ENCODE measurements at places on chromosomes 16 and 17.

DNA sequence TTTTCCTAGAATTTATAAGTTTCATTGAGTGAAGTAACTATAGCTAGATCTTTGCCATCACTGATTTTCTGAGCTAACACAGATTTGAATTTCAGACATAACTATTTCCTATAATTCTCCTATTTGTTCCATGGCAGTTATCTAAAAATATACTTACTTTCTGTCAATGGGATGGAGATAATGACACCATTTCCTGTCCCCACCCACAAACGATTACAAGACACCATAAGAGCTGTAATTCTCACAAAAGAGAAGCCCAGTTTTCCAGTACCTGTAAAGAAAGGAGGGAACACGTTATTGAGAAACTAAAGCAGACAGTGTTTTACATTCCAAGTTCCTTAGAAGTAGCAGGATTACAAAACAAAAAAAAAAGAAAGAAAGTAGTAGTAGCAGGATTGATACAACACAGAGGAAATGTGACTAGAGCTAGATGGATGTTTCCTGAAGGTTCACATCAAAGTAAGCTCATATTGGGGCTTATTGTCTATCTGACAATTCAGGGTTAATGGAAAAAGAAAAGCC is 110.9 kb upstream of the TOB1 start:
- peak; percentile 52 for DNase-seq
- H3K27ac ChIP-seq = peak overlapping the region; percentile 65
- no peaks in the 10 kb centered on the region for H3K27me3 ChIP-seq
- no peak overlapping the region for H3K4me3 ChIP-seq

- H3K4me1 ChIP-seq = no peaks in the 10 kb centered on the region
- H3K27me3 ChIP-seq = peaks cover 4% of the 10 kb centered on the region
- H3K36me3 ChIP-seq = no peaks in the 10 kb centered on the region
- no peak overlapping the region for H3K27ac ChIP-seq
These were observed 79.8 kb downstream of the JPH3 start for GRCh38 chr16:87681981-87682570.

- H3K4me1 ChIP-seq = no peaks in the 10 kb centered on the region
- H3K4me3 ChIP-seq = no peak overlapping the region
- peaks cover 27% of the 10 kb centered on the region for H3K27me3 ChIP-seq
- H3K27ac ChIP-seq = no peak overlapping the region
- DNase-seq = peak; percentile 82
These were observed 77.5 kb upstream of the N4BP1 start for GRCh38 chr16:48687421-48688038.

DNA sequence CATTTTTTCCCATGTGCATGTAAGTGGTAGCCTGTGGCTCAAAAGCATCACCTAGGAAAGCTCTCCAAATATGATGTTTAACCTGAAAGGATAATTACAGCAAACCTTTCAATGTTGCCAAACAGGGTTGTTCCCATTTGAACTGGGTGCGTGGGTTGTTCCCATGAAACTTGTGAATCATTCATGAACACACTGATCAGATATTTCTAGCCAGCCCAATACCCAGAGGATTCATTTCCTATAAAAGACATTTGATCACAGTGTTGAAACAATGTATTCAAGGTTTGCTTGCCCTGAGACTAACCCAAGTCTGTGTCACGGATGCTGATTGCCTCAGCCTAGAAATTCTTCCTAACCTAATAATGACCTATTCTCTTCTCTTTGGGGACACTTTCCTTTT is 12.9 kb downstream of the KRT39 start:
- no peak for DNase-seq
- H3K27me3 ChIP-seq = no peaks in the 10 kb centered on the region
- H3K36me3 ChIP-seq = no peaks in the 10 kb centered on the region
- H3K4me1 ChIP-seq = peaks cover 15% of the 10 kb centered on the region
- H3K27ac ChIP-seq = no peak overlapping the region

DNA sequence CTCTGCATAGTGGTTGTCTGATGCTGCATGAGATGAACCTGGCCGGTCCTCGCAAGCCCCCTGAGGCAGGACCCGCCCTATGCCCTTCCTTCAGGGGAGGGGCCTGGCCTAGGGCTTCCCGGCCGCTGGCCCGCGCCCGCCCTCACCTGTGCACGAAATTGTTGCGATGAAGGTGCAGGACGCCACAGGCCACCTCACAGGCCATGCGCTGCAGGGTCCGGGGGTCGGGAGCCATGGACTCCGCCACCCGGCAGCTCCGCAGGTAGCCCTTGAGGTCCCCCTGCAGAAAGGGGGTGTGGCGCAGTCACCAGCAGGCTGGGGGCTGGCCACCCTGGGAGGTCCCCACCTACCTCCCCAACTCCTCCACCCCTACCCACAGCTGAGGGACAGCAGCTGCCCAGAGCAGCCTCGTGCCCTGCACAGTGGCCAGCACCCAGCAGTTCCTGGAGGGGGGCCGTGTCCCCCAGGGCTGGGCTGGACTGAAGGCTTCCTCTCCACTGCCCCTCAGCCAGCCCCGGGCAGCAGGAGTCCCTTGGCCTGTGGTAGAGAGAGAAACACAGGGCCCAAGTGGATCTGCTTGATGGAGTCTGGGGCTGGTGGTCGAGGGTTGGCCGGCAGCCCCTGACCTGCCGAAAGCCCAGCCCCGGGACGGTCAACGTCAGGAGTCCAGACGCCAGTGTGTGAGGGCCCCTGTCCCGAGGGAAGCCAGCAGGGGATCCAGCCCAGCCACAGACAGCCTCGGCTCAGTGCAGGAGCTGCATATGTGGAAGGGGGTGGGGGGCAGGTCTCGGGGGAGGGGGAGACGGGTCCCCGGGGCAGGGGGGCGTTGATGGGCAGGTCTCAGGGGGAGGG is 38.8 kb upstream of the PVALEF start:
- no peak overlapping the region for H3K4me3 ChIP-seq
- H3K27ac ChIP-seq = no peak overlapping the region
- DNase-seq = no peak

All from A673 (cell line).